MCF 10A (cell line): ENCODE measurements at places on chromosomes 7 and 10. TPM values are rescaled to one million over a fixed set of nuclear protein-coding genes. Genes with fewer than 3 reads are reported as not detected.

ATRNL1 gene
- total RNA-seq = not detected in 2 replicates

CCDC3 gene
- 0.10 TPM in 1 of 2 replicates, not detected in the other for total RNA-seq

GFRA1 gene
- not detected in 2 replicates for total RNA-seq

CABCOCO1 gene
- not detected in 2 replicates for total RNA-seq

INTS1 gene
- total RNA-seq = 86.3 and 93.5 TPM in 2 replicates

WEE2 gene
- not detected in 2 replicates for total RNA-seq

KLLN gene
- 0.56 and 0.68 TPM in 2 replicates for total RNA-seq

GRID1 gene
- total RNA-seq = not detected in 2 replicates

ELAPOR2 gene
- 16.3 and 21.3 TPM in 2 replicates for total RNA-seq

PRR15 gene
- total RNA-seq = 6.8 and 8.0 TPM in 2 replicates

CLEC2L gene
- total RNA-seq = not detected in 2 replicates

EPHB6 gene
- total RNA-seq = 0.79 and 1.4 TPM in 2 replicates

CHCHD1 gene
- total RNA-seq = 13.1 and 19.5 TPM in 2 replicates

MMRN2 gene
- total RNA-seq = 1.4 and 1.5 TPM in 2 replicates

NPFFR1 gene
- not detected in 2 replicates for total RNA-seq

ZSCAN21 gene
- total RNA-seq = 13.8 and 14.7 TPM in 2 replicates

CHN2 gene
- 5.1 and 8.0 TPM in 2 replicates for total RNA-seq

DRGX gene
- not detected in 2 replicates for total RNA-seq

ZNF783 gene
- 39.5 and 49.0 TPM in 2 replicates for total RNA-seq

ZNF394 gene
- total RNA-seq = 17.4 and 20.6 TPM in 2 replicates

VAX1 gene
- total RNA-seq = not detected in 2 replicates

GPNMB gene
- total RNA-seq = 1.1 and 1.6 TPM in 2 replicates

PPP2R2D gene
- 34.9 and 35.5 TPM in 2 replicates for total RNA-seq

CRCP gene
- 27.5 and 39.8 TPM in 2 replicates for total RNA-seq

OR13A1 gene
- not detected in 2 replicates for total RNA-seq

KIF5B gene
- 150 and 187 TPM in 2 replicates for total RNA-seq
